Activated CD4-positive, CD25-positive, alpha-beta regulatory T cell (primary cell): ENCODE measurements at places on chromosomes 2 and 18.

GRCh38 chr2:85619617-85620016, 3.6 kb downstream of the USP39 start:
- no peak for DNase-seq

GRCh38 chr2:241895712-241896641, 26.4 kb downstream of the RTP5 start:
- peak; percentile 32 for DNase-seq

- DNase-seq: no peak
Observed at GRCh38 chr2:189900726-189901125, 116.5 kb downstream of the PMS1 start.

GRCh38 chr2:224901121-224901676, 141.1 kb downstream of the DOCK10 start:
- no peak for DNase-seq

GRCh38 chr2:158457826-158458616, 1.3 kb downstream of the PKP4 start:
- peak; percentile 50 for DNase-seq

- DNase-seq: no peak
Observed at GRCh38 chr2:217471319-217471718, 531.5 kb downstream of the TNS1 start.

GRCh38 chr2:26316041-26316440, 29.9 kb upstream of the SELENOI start:
- no peak for DNase-seq

DNA sequence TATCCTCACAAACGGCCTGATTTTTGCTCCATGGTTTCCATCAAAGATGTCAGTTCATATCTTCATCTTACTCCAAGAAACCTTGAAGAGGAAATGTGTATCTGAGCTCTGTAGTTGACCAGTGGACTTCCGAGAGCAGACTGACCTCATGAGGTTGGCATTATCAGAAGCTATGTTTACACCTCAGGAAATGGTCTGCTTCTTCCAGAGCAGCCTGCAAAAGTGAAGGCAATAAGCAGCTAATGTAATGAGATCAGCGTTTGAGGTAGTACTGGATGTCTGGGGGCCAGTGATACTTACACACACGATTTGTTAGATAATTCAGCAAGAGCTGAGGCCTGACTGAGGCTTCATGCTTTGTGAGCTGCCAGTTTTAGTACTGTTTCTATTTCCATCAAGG, 189.7 kb downstream of the LRRTM1 start:
- no peak for DNase-seq

DNA sequence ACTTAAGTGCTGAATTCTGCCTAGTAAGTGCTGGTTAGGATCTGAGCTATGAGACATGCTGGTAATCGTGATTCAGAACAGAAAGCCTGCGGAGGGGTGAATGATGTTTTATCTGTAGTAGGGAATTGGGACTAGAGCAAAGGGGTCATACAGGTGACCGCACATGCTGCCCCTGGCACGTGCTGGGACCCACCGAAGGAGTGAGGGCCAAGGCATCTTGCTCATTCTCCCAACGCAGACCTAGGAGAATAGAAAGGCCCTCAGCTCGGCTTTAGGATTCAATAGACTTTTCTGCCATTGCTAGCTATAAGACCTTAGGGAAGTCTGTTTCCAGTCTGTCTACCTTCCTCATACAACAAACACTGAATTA, 8.8 kb upstream of the SMAD7 start:
- no peak for DNase-seq

DNA sequence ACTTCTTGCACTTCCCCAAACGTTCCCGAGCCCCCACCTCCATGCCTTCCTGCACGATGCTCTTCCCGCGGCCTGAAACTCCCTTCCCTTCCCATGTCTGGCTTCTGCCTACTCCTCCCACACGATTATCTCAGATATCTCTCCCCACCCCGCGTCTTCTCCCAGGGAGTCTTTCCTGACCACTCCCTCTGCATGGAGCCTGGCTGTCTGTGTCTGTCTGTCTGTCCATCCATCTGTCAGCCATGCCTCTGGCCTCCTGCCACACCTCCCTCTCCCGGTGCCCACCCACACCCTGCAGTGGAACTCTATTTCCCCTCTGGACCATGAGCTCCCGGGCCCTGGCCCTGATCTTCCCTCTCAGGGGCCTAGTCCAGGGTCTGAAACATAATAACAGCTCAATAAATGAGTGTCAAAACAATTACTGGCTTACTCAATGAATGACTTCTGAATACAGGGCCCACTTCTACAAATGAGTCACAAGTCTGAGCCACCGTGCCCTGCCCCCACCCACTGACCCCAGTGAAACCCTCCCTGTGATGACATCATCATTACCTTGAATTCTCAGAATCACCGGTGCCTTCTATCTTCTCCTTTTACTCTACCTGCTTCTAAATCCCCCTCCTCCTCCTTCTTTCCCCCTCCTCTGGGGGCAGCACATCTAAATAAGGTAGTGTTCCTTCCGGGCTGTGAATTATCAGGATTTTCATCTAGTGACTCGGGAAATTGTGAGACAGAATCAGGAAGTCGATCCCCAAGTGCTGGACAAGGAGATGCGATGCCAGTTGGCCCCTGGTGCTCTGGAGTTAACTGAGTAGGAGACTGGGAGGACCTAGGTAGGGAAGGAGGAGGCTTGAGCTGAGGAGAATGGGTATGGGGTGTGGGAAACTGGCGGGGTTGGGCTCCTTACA, 46.1 kb upstream of the PLB1 start:
- DNase-seq: peak; percentile 64

- no peak for DNase-seq
Observed at GRCh38 chr2:102422910-102423309, at the start of gene IL18RAP. TSS of gene IL18RAP (plus strand) at chr2:102423160. CDS start at chr2:102423278, 118 bp downstream.

DNA sequence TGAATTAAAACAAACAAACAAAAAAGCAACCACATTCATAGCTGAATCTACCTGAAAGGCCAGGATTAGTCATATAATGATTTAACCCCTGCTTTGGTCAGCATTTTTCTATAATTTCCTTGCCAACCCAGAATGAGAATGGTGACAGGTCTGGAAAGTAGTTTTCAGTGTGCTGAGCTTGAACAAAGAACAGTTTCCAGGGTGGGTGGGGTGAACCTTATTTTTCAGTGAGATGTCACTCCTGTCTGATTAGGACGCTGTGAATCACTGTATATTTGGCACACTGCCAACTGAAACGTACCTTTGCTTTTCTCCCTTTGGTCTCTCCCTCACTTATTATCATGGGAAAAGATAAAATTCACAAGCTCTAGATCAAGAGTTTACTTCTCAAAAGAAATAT, 35.0 kb upstream of the DSC1 start:
- no peak for DNase-seq

DNA sequence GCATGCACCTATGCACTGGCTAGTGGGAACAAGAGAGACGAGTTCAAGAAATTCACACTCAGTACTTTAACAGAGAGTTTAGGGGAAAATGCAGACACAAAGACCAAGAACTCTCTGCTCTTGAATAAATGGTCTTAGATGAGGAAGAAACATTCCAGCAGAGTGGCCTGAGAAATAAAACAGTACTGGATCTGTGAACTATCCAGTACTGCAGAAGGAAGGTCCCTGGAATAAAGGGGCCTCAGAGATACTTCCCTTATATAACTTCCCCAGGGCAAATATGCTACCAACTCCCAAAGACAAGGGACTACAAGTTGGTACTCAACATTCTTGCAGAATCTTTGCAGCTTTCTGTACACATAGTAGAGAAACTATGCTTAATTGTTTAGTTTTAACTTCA, 70.9 kb upstream of the ARL5A start:
- DNase-seq: no peak

GRCh38 chr2:180463608-180464007, 456.5 kb upstream of the CWC22 start:
- DNase-seq: no peak

- no peak for DNase-seq
Observed at GRCh38 chr2:69559442-69560146, 83.9 kb downstream of the AAK1 start.

- DNase-seq: no peak
Observed at GRCh38 chr2:230821261-230821990, 43.3 kb upstream of the ITM2C start.

DNA sequence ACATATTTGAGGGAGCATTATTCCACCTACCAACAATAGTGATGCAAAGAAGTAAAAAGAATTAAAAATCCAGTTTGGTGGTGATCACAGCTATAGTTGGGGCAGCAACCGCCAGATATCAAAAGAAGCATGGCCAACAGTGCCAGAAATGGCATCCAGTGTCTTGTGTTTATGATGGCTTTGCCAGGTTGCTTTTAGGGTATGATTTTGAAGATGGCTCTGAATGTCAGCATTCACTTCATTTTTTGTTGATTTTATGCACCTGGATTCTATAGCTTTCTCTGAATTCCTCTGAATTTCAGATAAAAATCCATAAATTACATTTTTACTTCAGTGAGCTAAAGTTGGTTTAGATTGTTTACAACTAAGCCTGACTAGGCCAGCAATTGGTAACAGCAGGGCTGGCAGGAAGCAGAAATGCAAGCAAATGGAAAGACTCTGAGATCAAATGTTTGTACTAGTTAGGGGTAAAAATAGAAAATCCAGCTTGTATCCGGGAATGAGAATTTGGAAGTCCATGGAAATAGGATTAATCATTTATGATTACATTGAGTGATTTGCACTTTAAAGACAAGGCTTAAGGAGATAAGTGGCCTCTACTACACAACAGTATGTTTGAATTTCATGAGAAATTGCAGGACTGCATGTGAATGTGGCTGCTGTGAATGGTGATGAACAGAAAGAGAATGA, 40.4 kb downstream of the COL3A1 start:
- DNase-seq: no peak

DNA sequence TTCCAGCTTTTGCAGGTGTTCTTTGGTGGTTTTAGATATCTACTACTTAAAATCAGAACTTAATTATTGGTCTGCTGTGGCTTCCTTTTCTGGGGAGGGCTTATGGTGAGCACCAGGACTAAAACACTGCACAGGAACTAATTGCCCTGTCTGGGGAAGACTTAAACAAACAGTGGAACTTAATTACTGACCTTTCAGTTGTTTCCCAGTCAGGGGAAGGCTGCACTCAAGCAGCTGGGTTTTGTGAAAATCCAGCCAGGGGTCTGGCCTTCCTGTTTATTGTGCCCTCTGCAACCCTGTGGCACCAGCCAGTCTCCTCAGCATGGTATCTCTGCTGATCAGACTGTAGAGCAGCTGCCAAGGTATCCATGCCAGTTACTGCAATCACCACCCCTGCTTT, 398.2 kb downstream of the ADCYAP1 start:
- DNase-seq: no peak

- no peak for DNase-seq
Observed at GRCh38 chr2:127084611-127085316, 22.2 kb downstream of the BIN1 start.

DNA sequence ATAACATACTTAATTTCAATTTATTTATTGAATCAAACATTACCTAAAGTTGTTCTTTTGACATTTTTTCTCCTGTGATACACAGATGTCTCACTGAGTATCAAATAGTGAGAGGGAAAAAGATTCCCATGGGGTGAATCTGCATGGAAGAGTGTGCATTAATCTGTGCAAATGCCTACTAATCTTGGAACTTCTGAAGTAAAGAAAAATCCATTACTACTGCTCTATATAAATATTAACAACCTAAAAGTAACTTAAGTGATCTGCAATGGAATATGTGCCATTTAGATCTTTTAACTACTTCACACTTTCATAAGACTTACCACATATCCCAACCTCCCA, 125.5 kb downstream of the PLCL1 start:
- no peak for DNase-seq

DNA sequence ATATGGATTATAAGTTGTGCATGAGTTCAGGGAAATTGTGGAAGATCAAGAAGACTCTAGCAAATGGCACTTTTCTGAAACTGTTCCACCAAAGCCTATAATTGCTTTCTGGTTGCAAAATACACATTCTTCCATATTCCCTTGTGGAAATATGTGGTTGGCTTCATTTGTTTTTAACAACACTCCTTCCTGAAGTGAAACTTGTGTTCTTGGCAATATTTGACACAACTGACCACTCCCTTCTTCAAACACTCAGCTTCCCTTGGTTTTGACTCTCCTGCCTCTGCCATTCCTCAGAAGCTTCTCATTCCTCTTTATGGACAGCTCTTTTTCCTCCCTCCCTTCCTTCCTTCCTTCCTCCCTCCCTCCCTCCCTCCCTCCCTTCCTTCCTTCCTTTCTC, 192.3 kb downstream of the PMAIP1 start:
- DNase-seq: no peak

DNA sequence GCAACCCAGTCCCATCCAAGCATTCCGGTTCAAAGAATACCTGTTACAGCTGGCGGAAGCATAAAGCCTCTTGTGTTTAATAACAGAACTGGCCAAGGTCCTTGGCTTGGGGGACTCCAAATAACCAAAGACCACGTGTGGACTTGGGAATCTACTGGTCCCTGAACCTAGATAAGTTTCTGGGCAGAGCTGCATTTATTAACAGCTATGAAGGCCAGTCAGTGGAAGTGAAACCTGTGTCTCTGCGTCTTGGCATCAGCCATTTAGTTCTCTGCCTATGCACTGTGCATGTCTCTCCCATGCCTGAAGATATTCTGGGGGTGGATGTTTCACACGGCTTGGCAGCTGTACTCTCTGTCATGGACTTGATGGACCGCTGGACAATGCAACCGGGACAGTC, 137.7 kb downstream of the CCBE1 start:
- DNase-seq: no peak
